Mesothelial cell of epicardium (in vitro differentiated cells): ENCODE measurements at places on chromosomes 4 and X. TPM values are rescaled to one million over a fixed set of nuclear protein-coding genes. Genes with fewer than 3 reads are reported as not detected.
A peak's percentile ranks its signal among the peaks of the same experiment; 100 is the strongest.

Gene RAB9B
- total RNA-seq: 1.6 to 1.9 TPM (median 1.9 TPM) in 3 replicates

Gene INTS6L
- 31.7 to 32.9 TPM (median 32.6 TPM) in 3 replicates for total RNA-seq

Gene PDZD4
- 6.8 to 8.8 TPM (median 7.6 TPM) in 3 replicates for total RNA-seq

DNA sequence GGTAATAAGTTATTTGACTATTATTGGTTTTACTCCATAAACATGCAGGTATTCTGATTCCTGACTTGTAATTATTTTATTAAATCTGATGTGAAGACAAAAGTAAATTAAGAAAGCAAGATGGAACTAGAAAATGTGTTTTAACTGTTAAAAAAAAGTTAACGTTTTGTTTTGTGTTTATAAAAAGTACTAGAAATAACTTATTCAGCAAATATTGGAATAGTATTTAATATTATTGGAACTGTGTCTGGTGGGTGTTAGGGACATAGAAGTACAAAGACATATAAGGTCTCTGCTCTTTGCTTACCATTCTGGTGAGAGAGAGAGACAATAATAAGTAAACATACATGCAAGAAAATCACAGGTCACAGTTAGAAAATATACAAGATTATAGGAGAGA lies 15.7 kb downstream of the TIFA start:
- H3K27ac ChIP-seq: no peak overlapping the region
- H3K27me3 ChIP-seq: no peaks in the 10 kb centered on the region
- no peak overlapping the region for H3K4me3 ChIP-seq
- peaks cover 32% of the 10 kb centered on the region for H3K36me3 ChIP-seq

DNA sequence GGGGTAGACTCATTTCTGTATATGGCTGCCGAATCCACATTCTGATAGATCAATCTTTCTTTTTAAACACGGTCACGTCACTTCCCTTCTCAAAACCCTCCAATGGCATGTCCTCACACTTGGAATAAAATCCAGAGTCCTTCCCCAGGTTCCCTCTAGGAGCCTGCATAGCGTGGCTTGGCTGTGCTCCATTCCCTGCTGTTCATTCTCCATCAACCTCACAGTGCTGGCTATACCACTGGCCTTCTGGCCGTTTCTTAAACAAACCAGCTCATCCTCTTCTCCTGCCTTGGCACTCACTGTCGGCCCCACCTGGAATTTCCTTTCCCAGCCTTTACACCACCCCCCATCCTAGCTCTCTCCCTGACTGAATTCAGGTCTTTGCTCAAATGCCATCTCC lies 77.1 kb downstream of the RBM47 start:
- no peak for DNase-seq
- no peak overlapping the region for H3K4me3 ChIP-seq
- peak overlapping the region; percentile 83 for H3K27ac ChIP-seq
- H3K27me3 ChIP-seq: no peaks in the 10 kb centered on the region

- DNase-seq: no peak
- peaks cover 3% of the 10 kb centered on the region for H3K4me1 ChIP-seq
- H3K36me3 ChIP-seq: no peaks in the 10 kb centered on the region
- H3K27me3 ChIP-seq: no peaks in the 10 kb centered on the region
- H3K4me3 ChIP-seq: no peak overlapping the region
Measured at GRCh38 chrX:20414066-20414465, 147.4 kb upstream of the RPS6KA3 start.

GRCh38 chrX:102988517-102988916 lies 51.4 kb downstream of the RAB40AL start:
- H3K36me3 ChIP-seq: no peaks in the 10 kb centered on the region
- no peaks in the 10 kb centered on the region for H3K27me3 ChIP-seq
- H3K4me3 ChIP-seq: no peak overlapping the region
- H3K27ac ChIP-seq: no peak overlapping the region
- DNase-seq: no peak
- no peaks in the 10 kb centered on the region for H3K4me1 ChIP-seq
